ENCODE measurements at places on chromosomes 5 and 9.

DNA sequence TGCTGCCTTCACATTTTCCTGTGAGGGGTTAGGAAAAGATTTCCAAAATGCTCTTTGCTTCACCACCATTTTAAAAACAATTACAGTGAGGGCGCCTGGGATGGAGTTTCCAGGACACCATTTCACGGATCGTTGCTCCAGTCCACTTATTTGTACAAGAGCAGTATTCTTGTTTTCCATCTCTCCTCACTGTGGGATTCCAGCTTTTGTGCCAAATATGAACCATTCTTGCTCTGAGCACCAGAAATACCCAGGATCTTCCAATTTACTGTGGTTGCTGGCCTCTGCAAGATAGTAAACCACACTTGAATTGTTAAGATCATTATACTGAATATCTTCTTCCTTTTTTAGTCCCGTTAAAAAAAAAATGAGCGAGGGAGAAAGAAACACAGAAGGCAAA lies 899.5 kb downstream of the TLE1 start:
- DNase-seq = no peak

GRCh38 chr9:122217640-122218039 lies 11.1 kb downstream of the LHX6 start:
- DNase-seq = no peak

GRCh38 chr5:431001-431710 lies 11.8 kb upstream of the EXOC3 start:
- DNase-seq = no peak

GRCh38 chr5:100676817-100677631 lies 141.8 kb downstream of the FAM174A start:
- DNase-seq = peak; percentile 81

DNA sequence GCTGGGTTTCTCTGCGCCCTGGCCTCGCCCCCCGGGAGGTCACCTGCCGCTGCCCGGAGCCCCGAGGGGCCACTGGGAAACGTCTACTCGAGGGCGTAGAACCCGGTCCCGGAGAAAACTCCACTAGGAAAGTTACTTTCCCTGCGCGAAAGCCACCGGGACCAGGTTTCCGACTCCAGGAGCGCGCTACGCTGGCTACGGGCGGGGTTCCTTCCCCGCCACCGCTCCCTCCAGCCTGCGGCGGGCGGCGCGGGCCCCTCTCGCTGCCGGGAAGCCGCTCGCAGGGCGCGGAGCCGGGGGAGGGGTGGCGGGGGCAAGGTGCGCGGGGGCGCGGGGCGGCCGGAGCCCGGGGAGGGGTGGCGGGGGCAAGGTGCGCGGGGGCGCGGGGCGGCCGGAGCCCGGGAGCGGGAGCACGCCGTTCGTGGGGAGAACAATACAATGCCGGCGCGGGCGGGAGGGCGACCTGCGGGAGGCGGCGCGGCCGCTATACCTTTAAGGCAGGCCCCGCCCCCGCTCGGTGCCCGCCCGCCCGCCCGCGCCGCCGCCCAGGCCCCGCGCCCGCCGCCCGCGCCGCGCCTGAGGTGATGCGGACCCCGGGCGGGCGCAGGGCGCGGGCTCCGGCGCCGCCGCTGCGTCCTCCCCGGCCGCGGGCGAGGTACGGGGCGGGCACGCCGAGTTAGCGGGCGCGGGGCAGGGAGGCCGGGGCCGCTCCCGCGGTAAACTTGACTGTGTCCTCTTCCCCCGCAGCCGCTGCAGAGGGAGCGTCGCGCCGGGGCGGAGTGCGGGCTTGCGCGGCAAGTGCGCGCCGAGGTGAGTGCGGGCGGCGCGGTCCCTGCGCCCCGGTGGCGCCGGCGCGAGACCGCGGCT lies 278.1 kb downstream of the AOPEP start:
- DNase-seq = peak; percentile 55
